ENCODE measurements at places on chromosomes 5 and 9.

GRCh38 chr5:169728-170094, 21.6 kb upstream of the LRRC14B start:
- H3K27me3 ChIP-seq, result no peaks in the 10 kb centered on the region
- no peaks in the 10 kb centered on the region for H3K36me3 ChIP-seq
- no peak overlapping the region for H3K27ac ChIP-seq
- H3K4me3 ChIP-seq, result no peak overlapping the region
- DNase-seq, result no peak
- no peaks in the 10 kb centered on the region for H3K4me1 ChIP-seq

DNA sequence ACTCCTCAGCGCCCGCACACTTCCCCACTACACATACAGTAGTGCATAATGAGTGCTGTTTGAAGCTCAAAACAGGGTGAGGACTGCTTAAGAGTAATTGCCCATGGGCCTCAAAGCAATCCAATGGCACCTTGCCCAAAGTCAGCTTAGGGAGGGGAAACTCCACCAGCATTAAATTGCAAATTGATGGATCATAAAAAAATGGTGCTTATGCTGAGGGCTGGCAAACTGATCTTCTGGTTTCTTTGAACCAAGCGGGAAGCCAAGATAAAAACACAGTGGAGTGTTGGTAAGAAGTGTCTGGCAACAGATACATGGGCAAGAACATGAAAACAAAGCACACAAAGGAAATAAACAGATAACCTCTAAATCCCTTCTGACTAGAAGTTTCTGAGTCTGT, 28.0 kb downstream of the TLE1 start:
- H3K27me3 ChIP-seq, result no peaks in the 10 kb centered on the region
- H3K4me3 ChIP-seq, result no peak overlapping the region
- DNase-seq, result no peak
- peaks cover 78% of the 10 kb centered on the region for H3K4me1 ChIP-seq

DNA sequence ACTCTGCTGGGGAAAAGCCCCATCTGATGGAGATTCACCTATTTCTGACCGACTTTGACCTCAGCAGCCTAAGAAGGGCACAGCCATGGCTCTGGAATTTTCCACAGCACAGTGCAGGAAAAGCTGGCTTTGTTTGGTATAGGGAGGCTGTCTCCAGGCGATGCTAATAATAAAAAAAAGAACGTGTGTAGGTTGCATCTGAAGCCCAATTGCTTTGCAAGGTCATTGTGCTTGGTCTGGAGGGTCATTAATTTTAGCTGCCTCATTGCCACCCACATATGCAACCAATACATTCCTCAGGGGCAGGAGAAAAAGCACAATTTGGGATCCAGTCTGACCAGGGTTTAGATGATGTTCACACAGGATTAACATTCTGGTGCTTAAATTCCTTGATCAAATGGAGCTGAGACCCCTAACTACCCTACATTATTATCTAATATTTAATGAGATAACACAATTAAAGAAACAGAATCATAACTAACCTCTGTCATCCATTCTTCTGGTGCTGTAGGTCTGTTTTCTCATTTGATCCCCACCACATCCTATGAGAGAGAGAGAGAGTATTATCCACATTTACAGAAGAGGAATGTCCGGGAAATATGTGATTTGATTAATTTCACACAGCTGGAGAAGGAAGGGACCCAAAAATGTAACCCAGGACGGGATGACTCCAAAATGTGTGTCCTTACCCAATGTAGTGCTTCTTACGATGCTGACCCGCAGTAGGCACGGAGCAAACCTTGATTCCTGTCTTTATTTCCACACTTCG, 175.9 kb downstream of the RFK start:
- DNase-seq, result no peak
- no peak overlapping the region for H3K27ac ChIP-seq
- H3K4me3 ChIP-seq, result no peak overlapping the region
- H3K4me1 ChIP-seq, result peaks cover 9% of the 10 kb centered on the region
- no peaks in the 10 kb centered on the region for H3K36me3 ChIP-seq

DNA sequence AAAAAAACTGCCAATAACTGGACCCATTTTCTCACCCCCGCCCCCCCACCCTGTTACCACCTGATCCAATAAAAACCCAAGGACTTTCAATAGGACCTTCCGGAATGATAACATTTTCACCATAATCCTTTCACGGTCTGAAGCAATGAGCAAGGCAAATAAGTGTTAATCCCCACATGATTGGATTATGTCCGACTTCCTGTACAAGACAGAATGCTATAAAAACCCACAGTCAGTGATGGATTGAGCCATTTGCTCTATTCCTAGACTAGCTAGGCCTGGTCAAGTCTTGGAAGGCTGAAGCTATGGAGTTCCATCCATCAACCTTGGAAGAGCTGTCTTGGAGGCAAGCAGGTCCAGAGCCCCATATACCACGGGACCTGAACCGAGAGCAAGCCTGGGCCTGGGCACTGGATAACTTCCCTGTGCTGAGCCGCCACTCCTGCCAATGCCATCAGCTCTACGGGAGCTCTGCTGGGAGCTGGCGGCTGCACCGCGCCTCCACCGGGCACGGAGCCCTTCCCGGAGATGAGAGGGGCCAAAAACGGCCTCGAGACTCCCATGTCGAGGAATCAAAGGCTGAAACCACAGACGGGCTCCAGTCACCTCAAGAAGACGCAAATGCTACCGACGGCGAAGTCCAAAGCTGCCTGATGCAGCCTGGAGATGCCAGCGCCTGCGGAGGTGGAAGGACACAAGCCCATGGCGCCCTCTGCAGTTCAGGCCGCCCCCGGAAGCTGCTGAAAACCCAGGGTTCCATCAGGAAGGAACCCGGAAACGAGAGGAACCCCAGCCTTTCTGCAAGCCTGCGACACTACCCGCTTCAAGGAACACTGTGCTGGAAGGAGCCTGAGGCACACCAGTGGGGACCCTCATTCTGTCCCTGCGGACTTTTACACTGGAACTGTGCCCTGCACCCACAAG, 69.2 kb downstream of the ANXA2R start:
- no peaks in the 10 kb centered on the region for H3K4me1 ChIP-seq
- no peaks in the 10 kb centered on the region for H3K36me3 ChIP-seq
- no peak overlapping the region for H3K27ac ChIP-seq
- H3K4me3 ChIP-seq, result no peak overlapping the region

GRCh38 chr5:138102454-138103318, 18.9 kb downstream of the WNT8A start:
- peaks cover 18% of the 10 kb centered on the region for H3K4me1 ChIP-seq
- H3K27ac ChIP-seq, result no peak overlapping the region
- no peaks in the 10 kb centered on the region for H3K36me3 ChIP-seq
- peak overlapping the region; percentile 13 for H3K4me3 ChIP-seq
- DNase-seq, result no peak

GRCh38 chr9:117470902-117471301, 56.0 kb upstream of the ASTN2 start:
- no peaks in the 10 kb centered on the region for H3K27me3 ChIP-seq
- no peak overlapping the region for H3K27ac ChIP-seq
- DNase-seq, result no peak
- H3K36me3 ChIP-seq, result no peaks in the 10 kb centered on the region
- no peaks in the 10 kb centered on the region for H3K4me1 ChIP-seq
- no peak overlapping the region for H3K4me3 ChIP-seq

GRCh38 chr5:150786876-150787275, 8.3 kb downstream of the SMIM3 start:
- DNase-seq, result no peak
- H3K27ac ChIP-seq, result no peak overlapping the region
- 0 out of 2 replicates have a peak, but pooled peaks cover 2% of the 10 kb centered on the region for H3K36me3 ChIP-seq
- H3K4me1 ChIP-seq, result peaks cover 13% of the 10 kb centered on the region
- H3K27me3 ChIP-seq, result no peaks in the 10 kb centered on the region

DNA sequence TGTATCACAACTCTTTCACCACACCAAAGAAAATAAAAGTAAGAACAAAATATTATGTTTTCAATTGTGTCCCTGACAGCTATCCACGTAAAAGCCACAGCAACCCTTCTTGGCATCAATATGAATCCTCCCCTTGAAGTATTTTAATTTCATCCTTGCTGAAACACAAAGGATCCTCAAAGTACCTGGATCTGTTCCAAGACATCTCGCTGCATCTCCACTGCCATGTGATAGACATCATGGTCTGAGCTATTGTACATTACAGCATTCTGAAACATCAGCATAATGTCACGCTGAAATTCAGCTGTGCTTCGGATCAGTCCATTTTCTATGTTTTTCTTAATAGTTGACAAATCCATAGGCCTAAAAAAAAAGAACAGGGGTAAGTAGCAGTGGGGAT, 17.7 kb downstream of the BRD8 start:
- DNase-seq, result no peak
- H3K4me1 ChIP-seq, result no peaks in the 10 kb centered on the region
- H3K27ac ChIP-seq, result no peak overlapping the region

DNA sequence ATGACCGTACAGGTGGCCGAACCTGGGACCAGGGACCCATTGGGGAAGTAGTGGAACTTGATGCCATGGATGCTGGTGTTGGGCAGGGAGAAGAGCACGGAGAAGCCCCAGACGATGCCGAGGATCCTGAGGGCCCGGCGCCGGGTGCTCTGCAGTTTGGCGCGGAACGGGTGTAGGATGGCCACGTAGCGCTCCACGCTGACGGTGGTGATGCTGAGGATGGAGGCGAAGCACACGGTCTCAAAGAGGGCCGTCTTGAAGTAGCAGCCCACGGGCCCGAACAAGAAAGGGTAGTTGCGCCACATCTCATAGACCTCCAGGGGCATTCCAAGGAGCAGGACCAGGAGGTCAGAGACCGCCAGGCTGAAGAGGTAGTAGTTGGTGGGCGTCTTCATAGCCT, 585 bp downstream of the NMUR2 start:
- no peaks in the 10 kb centered on the region for H3K27me3 ChIP-seq
- no peak for DNase-seq
- H3K4me1 ChIP-seq, result no peaks in the 10 kb centered on the region
- no peak overlapping the region for H3K4me3 ChIP-seq
- H3K36me3 ChIP-seq, result no peaks in the 10 kb centered on the region
- no peak overlapping the region for H3K27ac ChIP-seq

- DNase-seq, result no peak
- H3K27me3 ChIP-seq, result no peaks in the 10 kb centered on the region
- no peak overlapping the region for H3K27ac ChIP-seq
- H3K36me3 ChIP-seq, result no peaks in the 10 kb centered on the region
These were observed 92.1 kb downstream of the CDKN2A start for GRCh38 chr9:21902136-21902535.

DNA sequence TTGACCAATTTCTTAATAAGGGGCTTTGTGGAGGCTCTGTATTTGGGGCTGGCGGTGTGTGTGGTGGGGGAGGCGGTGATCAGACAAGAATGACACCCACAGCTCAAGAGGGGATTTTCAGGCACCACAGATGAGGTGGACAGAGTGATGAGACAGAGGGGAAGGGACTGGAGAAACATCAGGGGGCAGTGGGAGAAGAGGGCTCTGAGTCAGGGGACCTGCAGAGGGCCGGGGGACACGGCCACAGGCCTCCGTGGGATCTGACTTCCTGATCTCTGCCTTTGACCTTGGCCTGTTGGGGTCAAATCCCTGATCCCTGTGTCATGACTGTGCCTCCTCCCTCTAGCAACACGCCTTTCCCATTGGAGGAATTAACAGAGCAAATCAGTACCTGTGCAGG, 197.7 kb downstream of the C9orf50 start:
- H3K4me3 ChIP-seq, result no peak overlapping the region
- no peaks in the 10 kb centered on the region for H3K27me3 ChIP-seq
- H3K36me3 ChIP-seq, result no peaks in the 10 kb centered on the region

DNA sequence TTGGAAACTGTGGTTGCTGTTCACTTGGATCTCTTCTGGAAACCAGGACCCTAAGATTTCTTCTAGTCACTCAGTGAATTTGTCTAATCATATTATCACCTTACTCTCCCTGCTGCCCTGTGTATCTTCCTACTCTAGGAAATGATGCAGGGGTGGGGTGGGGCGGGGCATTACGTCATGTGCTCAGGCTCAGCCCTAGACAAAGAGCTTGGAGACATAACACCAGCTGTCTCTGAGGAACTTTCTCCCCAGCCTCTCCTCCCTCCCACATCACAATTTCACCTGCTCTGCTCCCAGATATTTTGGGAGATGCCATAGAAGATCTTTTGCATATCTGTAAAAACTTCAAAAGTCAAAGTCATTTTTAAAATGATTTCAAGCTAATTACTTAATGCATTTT, 470.4 kb downstream of the ZSWIM6 start:
- no peaks in the 10 kb centered on the region for H3K36me3 ChIP-seq
- H3K27me3 ChIP-seq, result no peaks in the 10 kb centered on the region
- H3K27ac ChIP-seq, result no peak overlapping the region

GRCh38 chr9:2012347-2012746, 2.8 kb upstream of the SMARCA2 start:
- peaks cover 50% of the 10 kb centered on the region for H3K27me3 ChIP-seq
- no peaks in the 10 kb centered on the region for H3K36me3 ChIP-seq

- H3K4me1 ChIP-seq, result no peaks in the 10 kb centered on the region
- H3K27ac ChIP-seq, result no peak overlapping the region
- no peaks in the 10 kb centered on the region for H3K36me3 ChIP-seq
- no peaks in the 10 kb centered on the region for H3K27me3 ChIP-seq
- no peak overlapping the region for H3K4me3 ChIP-seq
- DNase-seq, result no peak
These were observed 68.4 kb downstream of the HSPA4 start for GRCh38 chr5:133120156-133120750.

DNA sequence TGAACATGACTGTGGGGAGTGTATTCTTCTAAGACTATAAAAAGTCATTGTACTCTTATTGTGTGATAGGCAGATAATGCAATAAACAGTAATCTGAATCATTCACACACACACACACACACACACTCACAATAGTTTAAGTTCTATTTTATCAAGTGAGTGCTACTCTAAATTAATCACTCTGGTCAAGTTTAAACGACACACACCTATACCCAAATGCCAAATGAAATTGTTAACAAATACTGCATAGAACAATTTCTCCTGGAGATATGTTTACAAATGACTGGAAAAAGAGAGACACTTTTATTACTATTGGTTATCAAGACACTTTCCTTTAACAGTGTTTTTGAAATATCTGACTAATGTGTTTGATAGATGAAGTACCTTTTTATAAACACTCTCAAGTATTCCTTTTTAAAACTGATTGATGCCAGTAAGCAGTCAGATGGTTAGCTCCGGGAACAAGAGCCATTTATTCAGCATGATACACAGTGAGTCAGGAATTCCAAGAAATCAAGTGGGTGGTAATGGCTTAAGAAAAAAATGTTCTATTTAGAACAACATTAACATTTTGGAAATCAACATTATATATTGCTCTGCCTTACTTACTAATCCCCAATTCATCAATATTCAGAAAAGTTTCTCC, 521.6 kb upstream of the ST8SIA4 start:
- H3K27me3 ChIP-seq, result no peaks in the 10 kb centered on the region
- DNase-seq, result no peak
- H3K4me1 ChIP-seq, result no peaks in the 10 kb centered on the region

GRCh38 chr5:133853646-133854365, 114.6 kb downstream of the C5orf15 start:
- no peaks in the 10 kb centered on the region for H3K27me3 ChIP-seq
- no peaks in the 10 kb centered on the region for H3K36me3 ChIP-seq
- no peaks in the 10 kb centered on the region for H3K4me1 ChIP-seq
- no peak overlapping the region for H3K27ac ChIP-seq
- no peak overlapping the region for H3K4me3 ChIP-seq
- peak; percentile 35 for DNase-seq

All from GM23338 (cell line).